ENCODE measurements at places on chromosomes 7 and 10.

GRCh38 chr10:120607710-120608703, 151.0 kb downstream of the PLPP4 start:
- no peak for DNase-seq

GRCh38 chr7:100464210-100464660, at the start of gene SPACDR:
Gene SPACDR, minus strand, starts transcription at chr7:100464260. Its CDS starts 235 bp downstream, at chr7:100464025.
- no peak for DNase-seq

GRCh38 chr10:106727170-106727569, 437.3 kb downstream of the SORCS1 start:
- no peak for DNase-seq

GRCh38 chr10:75234683-75235374, 928 bp downstream of the COMTD1 start:
- DNase-seq: no peak

DNA sequence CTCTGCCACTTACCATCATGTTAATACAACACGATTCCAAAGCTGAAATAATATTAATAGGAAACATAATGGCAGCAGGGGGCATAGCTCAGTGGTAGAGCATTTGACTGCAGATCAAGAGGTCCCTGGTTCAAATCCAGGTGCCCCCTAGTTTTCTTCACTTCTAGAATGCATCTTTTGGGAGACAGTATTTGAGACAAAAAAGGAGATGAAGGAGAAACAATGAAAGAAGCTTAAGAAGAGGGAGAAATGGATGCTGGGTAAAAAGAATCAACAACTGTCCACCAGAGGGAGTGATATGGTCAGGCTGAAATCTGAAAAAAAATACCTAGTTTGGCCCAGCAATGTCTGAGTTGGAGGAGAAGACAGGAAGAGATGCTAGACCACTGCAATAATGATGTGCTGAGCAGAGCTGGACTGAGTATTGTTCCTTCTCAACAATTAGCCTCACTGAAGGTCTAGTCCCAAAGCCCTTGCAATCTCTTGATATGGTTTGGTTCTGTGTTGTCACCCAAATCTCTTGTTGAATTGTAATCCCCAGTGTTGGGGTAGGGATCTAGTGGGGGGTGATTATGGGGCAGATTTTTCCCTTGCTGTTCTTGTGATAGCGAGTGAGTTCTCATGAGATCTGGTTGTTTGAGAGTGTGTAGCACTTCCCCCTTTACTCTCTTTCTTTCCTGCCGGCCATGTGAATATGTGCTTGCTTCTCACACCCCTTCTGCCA, 48.3 kb downstream of the ZNF783 start:
- peak; percentile 19 for DNase-seq

GRCh38 chr7:96685353-96685752, 24.3 kb downstream of the SEM1 start:
- DNase-seq: no peak

DNA sequence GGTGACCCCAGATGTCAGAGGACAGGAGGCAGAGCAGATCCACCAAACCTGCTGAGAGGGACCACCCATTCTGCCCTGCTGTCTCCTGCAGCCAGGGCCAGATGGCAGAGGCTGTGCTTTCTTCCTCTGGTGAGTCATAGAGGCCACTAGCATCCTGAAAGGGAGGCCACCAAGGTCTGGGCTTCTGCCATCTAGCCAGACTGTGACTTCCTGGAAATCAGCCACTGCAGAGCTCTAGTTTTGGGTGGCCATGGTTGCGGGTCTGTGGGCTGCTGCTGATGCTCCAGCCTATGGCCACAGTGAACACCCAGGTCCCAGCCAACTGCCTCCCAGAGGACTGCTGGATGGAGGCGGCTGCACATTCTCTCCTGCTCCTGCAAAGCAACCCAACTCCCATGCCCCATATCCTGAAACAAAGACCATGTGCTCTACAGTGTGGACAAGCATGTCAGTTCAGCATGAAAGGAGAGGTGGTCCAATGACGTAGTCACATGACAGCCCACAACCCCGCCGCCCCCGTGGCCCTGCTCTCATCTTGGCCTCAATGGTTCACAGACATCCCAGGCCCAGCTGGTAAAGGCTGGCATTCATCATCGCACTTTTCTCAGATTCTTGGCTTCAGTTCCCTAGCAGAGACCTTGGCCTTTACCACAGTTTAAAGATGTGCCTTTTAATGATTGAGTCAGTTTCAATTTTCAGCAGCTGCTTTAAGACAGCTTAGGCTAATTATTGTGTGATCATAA, 73.9 kb upstream of the CXCL12 start:
- no peak for DNase-seq

GRCh38 chr7:25707768-25708620, 444.0 kb upstream of the NFE2L3 start:
- no peak for DNase-seq

DNA sequence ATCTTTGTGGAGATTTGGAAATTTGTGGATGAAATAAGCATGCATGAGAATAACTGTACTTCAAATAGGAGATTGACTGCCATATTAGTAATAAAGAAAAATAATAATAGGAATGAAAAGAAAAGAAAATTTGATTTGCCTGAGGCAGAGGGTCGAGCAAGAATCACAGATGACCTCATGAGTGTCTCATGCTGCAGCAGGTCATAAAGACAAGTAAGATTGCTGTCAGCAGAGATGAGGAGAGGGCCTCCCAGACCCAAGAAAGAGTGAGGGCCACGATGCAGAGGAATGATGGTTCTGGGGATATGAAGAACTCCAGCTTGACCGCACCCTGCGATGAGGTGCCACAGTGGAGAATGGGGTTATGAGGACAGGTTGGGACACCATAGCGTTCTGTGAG, 39.2 kb downstream of the TOMM7 start:
- no peak for DNase-seq

- DNase-seq: no peak
Observed at GRCh38 chr10:44647877-44648542, 263.1 kb upstream of the CXCL12 start.

- DNase-seq: no peak
Observed at GRCh38 chr7:111030336-111030735, 60.6 kb upstream of the LRRN3 start.

DNA sequence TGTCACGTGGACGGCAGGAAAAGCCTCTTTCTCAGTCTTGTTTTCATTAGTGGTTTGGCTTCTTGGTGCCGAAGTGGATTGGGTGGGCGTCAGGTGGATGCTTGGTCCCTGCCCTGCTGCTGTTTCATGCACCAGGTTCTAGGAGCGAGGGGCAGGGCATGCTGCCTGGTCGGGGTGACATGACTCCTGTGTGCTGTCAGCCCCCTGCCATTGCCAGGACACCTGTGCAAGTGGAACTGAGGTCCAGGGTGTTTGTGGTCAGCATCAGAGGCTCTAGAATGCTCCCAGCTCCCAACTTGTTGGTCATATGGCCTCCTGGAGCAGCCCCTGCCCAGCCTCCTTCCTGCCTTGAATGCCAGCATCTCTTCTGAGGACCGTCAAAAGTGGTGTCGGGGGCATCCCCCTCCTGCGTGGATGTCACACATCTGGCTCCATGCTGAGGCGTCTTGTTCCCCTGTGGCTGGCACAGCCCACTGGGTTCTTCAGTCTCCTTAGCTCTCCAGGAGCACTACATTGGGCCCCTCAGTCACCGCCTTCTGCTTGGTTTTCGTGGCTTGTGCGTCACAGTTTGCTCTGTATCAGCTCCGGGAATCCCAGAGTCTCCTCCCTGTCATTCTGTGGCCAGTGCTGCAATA, 24.8 kb downstream of the ADCY1 start:
- DNase-seq: no peak

DNA sequence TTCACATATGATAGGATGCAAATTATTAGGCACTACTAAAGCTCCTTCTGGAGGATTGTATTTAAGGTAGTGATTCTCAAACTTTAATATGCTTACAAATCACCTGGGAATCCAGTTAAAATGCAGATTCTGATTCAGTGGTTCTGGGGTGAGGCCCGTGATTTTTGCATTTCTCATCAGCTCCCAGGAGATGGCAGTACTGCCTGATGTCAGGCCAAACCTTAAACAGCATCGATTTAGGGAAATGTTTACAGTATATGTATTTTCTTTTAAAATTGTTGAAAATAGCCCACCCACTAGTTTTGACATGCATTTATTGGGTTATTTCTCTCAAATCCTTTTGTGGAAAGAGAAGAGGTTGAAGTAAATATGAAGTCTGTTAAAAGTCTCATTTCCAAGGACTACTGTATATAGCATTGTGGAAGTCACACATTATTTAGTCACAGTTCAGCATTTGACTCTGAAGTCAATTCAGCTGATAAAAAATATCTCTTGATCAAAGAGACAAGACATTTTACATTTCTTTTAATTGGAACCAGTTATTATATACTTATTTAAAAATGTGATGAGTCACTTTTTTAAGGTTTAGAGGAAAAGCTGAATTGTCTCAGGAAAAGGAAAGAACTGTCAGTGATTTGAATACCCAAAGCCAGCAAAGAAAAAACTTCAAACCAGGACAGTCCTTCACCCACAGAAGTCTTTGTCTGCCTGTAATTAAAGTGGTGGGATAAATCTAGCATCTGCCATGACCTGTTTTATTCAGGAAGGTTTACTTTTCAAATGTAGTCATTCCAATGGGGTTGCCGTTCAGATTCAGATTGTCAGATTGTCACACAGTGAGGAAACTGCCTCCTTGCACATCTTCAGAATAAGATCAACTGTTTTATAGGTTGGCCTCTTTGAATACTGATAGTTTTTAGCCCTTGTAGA, 21.1 kb upstream of the HBP1 start:
- no peak for DNase-seq

GRCh38 chr7:38630720-38631673, at the start of gene AMPH:
Gene AMPH, minus strand, starts transcription at chr7:38631373. Its CDS starts 22 bp downstream, at chr7:38631351.
- DNase-seq: no peak

DNA sequence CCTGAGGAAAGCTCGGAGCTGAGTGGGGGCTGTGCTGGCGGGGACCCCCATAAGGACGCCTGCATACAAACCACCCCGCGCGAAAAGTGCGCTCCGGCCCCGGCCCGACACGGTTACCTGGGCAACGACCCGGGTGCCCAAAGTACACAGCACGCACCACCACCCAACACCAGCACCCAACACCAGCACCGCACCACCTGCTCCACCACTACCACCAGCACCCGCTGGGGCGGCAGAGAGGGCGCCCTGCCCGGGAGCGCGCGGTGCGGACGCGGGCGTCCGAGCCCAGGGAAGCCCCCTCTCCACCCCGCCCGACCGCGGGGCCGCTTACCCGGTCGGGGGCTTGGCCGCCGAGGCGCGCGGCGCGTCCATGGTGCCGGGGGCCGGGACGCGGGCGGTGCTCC, 345 bp downstream of the COBL start:
- no peak for DNase-seq

DNA sequence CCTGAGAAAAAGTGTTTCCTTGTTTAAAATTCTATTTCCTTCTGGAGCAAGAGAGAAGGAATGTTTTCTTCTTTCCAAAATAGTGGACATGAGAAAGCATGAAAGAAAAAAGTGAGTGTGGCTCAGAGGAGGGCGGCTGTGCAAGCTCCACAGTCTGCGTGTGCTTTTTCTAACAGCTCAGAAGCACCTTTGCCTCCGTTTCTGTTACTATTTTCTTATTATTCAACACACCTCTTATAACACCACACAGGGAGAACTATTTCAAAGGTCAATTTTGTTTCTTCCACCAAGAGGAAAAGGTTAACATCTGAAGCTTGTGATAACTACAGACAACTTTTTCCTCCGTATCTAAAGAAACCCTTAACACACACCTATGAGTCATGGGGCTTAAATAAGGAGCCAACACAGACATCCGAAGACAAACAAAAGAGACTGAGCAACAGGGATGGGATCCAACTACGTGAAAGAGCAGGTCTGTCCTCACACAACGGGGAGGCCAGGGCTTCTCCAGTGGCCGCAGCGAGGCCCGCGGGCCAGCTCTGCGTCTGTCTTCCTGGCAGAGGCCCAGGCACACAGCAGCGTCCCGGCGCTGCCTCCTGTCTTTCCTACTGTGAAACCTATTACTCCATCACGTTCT, 36.2 kb upstream of the NCAPG2 start:
- DNase-seq: no peak

DNA sequence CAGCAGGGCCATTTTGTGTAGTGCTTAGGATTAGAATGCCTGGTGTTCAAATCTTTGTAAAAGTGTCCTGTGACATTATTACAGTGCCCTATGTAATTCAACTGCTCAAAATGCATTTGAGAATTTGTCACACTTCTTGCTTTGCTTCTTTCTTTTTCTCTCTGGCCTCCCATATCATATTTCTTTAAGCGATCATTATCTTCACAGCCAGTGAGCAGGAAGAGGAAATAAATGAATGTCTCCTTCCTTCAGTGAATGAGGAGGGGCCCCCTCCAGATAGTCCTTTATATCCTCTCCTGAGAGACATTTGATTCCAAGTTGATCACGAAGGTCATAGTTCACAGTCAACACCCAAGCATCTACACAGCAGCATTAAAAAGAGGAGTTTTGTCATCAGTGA, 425.1 kb upstream of the NPVF start:
- no peak for DNase-seq

- no peak for DNase-seq
Observed at GRCh38 chr7:75951506-75951905, 36.6 kb downstream of the POR start.

DNA sequence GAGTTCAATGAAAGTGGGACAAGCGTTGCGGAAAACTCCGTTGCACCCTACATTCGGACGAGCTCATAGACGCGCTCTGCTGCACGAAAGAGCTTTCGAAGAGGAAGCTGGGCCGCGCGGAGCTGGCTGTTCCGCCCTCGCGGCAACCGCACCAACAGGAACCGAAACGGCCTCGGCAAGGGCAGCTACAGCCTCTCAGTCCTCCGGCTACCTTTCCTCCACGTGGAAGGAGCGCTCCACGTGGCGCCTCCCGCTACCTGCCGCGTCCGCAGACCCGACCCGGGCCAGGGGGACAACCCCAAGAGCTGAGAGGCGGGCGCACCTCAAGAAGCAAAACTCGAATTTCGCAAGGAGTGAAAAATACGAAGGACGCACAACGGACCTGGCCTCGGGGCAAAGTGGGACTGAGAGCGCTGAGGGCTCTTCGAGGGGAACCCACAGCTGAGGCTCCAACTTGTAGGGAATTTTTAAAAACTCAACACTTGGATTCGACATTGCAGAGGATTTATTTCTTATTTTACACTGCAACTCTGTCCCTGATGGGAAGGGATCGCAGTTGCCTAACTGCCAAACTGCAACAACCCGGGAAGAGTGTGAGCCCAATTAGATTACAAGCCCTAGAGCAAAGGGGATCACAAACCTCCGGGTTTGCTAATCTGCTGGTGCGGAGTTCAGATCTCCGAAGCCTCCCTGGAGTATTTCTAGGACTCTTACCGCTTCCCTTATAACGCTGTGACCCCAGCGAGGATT, 1.4 kb downstream of the HPSE2 start:
- DNase-seq: peak; percentile 76

DNA sequence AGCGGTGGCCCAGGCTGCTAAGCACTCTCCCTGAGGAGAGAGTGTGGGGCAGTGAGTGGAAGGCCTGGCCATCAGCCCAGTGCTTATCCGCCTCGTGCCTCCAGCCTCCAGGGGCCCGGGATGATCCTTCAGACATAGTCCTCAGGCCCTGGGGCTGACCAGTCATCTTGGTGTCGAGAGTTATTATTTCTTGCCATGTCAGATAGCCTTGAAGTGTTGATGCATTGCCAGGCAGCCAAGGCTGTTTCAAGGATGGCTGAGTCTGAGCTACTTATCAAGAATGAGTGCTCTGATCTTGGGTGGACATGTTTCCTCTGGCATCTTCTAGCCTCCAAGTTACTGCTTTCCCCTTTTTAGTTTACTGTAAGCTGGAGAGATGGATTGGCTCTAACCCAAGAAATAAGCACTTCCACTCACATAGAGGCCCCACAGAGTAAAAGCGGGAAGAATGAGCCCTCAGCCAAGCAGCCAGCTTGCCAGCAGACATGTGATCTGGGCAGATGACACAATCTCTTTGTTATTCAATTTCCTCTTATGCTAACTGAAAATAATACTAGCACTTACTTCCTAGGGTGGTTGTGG, 136.5 kb upstream of the NAMPT start:
- DNase-seq: no peak

All from GM12864 (cell line).